ENCODE measurements at places on chromosomes 5 and 9. TPM values are rescaled to one million over a fixed set of nuclear protein-coding genes. Genes with fewer than 3 reads are reported as not detected.

Gene SOWAHA
- not detected for total RNA-seq

Gene CDH12
- not detected for total RNA-seq

Gene SLCO4C1
- 0.42 TPM for total RNA-seq

Gene RNF183
- total RNA-seq, result 0.14 TPM

Gene EGFL7
- 1.1 TPM for total RNA-seq

Gene GLDC
- not detected for total RNA-seq

Gene SNX24
- 3.4 TPM for total RNA-seq
